Activated CD8-positive, alpha-beta memory T cell treated with anti-CD3 and anti-CD28 coated beads for 1 hour (primary cell): ENCODE measurements at places on chromosomes 6 and 20.

- DNase-seq: no peak
Observed at GRCh38 chr6:170088582-170088955, 202.3 kb downstream of the DLL1 start.

- DNase-seq: no peak
Observed at GRCh38 chr6:163085426-163085825, 329.1 kb upstream of the QKI start.

- no peak for DNase-seq
Observed at GRCh38 chr6:39279539-39279938, 34.7 kb downstream of the KCNK17 start.

DNA sequence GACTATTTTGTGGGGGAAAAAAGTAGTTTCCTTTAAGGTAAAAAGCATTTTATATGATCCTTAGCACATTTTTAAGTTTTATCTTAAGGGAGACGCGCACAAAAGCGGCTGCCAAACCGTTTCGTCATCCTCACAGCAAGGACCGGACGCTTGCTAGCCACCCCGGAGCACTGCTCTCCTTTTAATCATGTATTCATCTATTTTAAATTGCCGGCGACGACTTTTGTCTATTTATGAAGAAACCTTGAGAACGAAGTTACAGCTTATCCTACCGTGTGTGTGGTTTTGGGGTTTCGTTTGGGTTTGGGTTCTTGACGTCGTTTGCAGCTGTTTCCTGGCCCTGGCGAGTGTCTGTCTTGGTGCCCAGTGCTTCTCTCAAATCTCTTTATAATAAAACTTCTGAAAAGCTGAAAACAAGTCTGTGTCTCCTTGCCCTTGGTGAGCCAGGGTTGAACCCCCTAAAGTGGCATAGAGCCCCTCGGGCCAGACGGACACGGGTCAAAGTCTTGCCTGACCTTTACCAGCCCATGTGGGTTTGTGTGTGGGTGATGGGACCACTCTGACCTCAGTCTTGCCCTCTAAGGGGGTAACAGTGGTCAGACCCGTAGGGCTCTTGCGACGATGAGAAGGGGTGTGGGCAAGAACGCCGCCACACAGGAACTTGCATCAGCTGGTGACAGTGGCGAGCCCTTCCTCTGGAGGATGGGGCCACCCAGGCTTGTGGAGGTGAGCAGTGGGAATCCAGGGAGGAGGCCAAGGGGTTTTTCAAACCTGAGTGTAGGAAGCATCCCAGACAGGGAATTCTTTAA, 117.6 kb downstream of the JPH2 start:
- peak; percentile 68 for DNase-seq

DNA sequence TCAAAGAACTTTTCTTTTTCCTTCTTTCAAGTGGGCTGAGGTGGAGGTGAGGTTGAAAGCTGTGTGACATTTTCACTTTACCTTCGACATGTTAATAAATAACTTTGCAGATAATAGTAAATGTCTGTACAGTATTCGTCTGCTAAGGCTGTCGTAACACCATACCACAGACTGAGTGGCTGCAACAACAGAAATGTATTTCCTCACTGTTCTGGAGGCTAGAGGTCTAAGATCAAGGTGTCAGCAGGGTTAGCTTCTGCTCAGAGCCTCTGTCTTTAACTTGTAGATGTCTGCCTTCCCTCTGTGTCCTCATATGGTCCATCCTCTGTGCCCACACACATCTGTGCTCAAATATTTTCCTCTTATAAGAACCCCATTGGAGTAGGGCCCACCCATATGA, 14.9 kb downstream of the PHACTR2 start:
- no peak for DNase-seq

- DNase-seq: no peak
Observed at GRCh38 chr6:133092771-133093170, 148.4 kb upstream of the EYA4 start.

DNA sequence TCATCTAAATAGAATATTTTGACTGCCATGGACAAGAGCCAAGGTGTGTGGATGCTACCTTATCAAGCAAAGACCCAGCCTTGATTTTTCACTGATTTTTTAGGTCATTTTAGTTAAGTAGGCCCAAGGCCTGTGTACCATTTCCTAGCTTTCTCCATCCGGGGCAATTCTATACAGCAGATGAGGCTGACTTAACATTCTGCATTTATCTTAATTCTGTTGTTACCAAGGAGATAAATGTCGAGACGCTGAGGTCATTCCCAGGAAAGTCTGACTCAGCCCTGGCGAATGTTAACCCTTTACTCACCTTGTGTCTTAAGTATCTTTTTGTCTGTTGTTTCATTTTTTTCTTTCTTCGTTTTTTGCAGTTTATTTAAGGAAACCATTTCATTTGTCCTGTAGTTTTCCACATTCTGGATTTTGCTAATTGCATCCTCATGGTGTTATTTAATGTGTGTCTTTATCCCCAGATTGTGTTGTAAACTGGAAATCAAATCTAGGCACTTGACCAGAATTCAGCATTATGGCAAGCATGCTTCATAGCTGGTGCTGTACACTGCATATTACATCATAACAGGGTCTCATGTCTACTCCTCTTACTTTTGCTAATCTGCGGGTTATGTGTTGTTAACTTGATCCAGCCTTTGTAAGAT, 277.0 kb downstream of the CDKAL1 start:
- no peak for DNase-seq

GRCh38 chr20:49768204-49769047, 44.2 kb upstream of the SLC9A8 start:
- no peak for DNase-seq

DNA sequence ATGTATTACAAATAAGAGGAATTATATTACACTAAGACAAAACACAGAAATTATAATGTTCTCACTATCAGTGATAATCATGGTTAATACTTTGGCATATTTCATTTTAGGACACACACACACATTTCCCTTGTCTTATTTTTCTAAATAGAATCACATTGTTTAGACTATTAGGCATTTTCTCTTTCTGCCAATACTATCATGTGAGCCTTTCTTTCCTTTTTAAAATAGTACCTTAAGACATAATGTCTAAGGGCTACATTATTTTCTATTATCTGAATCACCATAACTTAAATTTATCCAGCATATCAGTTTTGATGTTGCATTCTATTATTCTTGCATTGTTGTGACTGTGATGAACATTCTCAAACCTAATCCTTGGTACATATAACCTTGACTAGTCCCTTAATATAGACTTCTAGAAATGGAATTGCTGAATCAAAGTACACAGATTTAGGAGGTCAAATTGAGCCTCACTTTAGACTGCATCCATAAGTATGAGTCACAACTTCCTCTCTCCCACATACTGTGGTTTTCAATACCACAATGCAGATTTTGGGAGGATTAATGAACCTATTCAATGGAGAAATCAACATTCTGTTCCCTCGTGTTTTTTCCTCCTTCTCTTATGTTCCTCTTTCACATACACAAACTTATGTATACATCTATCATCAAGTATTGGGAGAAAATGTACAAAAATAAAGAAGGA, 212.6 kb downstream of the MOXD1 start:
- no peak for DNase-seq

- no peak for DNase-seq
Observed at GRCh38 chr6:19472850-19473249, 364.3 kb upstream of the ID4 start.

DNA sequence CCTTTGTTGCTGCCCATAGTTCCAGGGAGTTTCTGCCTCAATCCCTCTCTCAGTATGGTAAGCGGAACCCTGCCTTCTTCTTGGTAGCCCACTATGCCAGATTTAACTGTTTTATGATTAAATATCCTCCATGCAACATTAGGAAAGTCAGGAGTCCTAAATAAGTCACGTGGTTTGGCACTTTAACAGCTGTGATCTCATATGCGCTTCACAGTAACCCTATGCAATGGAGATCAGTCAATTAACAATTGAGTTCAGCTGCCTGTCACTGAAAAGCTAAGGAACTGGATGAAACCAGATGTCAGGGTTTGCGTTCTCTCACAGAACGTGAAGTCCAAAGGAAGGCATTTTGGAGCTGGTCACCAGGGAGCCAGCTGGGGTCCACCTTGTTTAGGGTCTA, 81.6 kb downstream of the PSMB1 start:
- no peak for DNase-seq

- no peak for DNase-seq
Observed at GRCh38 chr6:154974485-154975149, 20.5 kb upstream of the TIAM2 start.

- no peak for DNase-seq
Observed at GRCh38 chr6:39048481-39049399, at the start of gene GLP1R. Gene GLP1R, plus strand, starts transcription at chr6:39048781. Its CDS starts 60 bp downstream, at chr6:39048841.

DNA sequence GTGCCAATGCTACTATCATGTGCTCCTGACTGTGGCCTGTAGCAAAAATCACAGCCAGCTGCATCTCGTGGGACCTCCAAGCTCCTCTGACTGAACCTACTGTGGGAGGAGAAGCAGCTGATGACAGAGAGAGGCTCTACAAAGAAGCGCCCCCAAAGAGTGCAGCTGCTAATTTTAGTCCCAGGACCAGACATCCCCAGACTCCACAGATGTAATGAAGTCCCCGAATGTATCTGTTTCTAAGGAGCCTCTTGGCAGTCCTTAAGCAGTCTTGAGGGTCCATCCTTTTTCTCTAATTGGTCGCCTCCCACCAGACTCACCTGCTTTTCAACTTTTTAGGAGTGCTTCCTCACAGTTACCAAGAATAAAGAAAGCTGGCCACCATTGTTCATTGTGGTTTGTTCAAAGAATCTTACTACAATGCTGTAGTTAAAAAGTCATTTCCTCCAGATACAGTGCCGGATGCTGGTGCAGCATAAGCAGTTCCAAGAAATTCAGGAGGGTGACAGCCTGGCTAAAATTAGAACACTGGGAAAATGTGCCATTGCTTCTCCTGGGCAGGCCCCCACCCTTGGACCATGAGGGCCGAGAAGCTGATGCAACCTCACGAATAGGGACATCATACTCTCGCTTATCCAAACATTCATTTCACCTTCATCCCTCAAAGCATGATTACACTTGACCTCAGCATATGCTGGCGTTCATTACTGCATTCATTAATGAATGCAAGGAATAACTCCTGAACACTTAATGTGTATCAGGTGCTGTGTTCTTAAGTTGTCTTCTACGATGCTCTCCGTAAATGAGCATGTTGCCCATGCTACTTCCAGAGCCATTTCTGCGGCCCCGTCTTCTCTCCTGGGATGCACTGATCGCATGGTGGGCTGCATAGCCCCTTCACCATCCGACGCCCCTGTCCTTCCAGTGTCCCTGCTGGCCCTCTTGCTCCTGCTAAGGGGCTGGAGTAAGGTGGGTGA, 66.4 kb downstream of the LY86 start:
- DNase-seq: no peak

DNA sequence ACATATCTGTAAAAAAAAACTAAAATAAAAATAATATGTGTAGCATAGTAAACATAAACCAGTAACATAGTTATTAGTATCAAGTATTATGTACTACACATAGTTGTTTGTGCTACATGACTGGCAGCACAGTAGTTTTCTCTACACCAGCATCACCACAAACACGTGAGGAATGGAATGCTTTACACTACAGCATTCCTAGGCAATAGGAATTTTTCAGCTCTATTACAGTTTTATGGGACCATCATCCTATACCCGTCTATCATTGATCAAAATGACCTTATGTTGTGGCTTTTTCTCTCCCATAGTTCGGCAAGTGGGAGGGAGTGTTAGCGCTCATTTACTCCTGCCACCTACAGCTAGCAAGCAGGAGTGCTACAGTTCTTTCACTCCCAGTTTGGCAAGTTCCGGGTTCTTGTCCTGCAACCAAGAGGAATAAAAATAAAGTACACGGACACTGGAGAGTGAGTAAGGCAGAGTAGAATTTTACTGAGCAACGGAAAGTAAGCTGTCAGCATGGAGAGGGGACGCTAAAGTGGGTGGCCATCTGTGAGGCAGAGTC, 196.8 kb upstream of the HSF2 start:
- no peak for DNase-seq

- peak; percentile 35 for DNase-seq
Observed at GRCh38 chr6:157755746-157756411, 67.2 kb upstream of the SNX9 start.

DNA sequence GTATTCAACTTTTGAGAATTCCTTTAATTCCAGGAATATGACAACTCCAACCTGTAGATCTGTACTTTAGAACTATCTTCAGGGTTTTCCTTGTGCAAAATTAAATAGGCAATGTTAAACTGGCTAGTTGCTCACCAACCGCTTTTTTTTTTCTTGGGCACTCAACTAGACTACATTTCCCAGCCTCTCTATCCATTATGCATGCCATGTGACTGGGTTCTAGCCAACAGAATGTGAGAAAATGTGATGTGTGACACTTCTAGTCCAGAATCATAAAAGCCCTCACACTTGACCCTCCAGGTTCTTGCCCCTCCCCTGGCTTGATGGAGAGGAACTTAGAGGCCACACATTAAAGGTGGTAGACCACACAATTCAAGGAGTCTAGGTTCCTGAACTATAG, 166.0 kb downstream of the LMBRD1 start:
- DNase-seq: no peak

DNA sequence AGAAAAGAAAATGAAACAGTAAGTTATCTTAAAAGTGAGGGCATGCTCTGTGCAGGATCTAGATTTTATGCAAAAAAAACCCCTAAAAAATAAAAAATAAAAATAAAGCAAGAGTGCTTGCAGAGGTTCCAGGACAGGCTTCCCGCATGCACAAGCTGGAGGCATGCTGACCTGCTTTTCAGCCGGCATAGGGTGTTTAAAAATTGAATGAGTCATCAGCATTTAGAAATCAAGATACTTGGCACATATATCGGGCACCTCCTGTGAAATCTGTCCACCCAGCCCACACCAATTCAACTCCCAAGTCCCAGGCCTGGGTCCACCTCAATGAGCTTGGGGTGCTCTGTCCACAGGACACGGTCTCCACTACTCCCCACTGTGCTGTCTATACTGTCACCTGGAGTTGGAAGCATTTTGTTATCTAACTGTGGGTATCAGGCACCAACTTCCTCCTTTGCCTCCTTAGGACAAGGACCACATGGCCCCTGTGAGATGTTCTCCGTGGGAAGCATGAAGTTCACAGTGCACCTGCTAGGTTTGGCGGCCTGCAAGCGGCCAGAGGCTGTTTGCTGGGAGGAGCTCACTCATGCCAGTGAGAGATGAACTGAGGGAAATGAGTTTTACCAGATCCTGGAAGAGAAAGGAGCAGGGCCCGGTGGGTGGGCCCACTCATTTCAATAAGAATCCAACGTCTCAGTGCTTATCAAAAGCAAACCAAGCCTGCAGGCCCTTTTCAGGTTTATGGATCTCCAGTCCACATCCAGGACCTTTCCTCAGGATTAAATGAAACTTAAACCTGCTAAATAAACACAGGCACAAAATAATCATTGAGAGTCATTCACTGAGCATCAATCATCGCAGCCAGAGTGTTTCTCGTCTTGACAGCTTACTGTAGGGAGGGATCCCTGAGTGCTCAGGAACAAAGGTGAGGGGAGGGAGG, 121.1 kb downstream of the FOXA2 start:
- DNase-seq: no peak

DNA sequence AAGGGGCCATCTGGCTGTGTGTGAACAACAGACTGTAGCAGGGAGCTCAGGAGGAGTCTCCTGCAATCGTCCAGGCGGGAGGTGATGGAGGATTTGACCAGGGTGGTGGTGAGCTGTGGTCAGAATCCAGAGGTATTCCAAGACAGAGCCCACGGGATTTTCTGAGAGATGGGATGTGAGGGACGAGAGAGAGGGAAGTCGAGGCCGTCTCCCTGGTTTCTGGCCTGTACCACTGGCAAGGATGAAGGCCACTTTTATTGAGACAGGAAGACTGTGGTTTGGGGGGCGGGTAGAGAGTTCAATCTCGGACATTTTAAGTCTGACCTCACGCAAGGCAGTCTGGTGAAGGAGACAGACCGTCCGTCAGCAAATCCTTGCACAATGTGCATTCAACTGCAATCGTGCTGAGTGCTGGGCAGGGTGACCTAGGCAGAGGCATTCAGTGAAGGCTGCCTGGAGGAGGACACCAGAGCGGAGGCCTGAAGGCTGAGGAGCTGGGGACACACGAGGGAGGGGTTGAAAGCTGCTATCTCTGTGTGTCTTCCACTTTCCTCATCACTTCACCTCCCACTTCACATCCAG, 53.9 kb downstream of the PREX1 start:
- DNase-seq: no peak
